ENCODE measurements at places on chromosomes 6 and 20. TPM values are rescaled to one million over a fixed set of nuclear protein-coding genes. Genes with fewer than 3 reads are reported as not detected.

GRCh38 chr6:121460170-121460569 is 24.7 kb downstream of the GJA1 start:
- no peak for DNase-seq

HLA-DQA2 gene
- 4.9 TPM for total RNA-seq

PRSS35 gene
- total RNA-seq: not detected

DEF6 gene
- 194 TPM for total RNA-seq

DNA sequence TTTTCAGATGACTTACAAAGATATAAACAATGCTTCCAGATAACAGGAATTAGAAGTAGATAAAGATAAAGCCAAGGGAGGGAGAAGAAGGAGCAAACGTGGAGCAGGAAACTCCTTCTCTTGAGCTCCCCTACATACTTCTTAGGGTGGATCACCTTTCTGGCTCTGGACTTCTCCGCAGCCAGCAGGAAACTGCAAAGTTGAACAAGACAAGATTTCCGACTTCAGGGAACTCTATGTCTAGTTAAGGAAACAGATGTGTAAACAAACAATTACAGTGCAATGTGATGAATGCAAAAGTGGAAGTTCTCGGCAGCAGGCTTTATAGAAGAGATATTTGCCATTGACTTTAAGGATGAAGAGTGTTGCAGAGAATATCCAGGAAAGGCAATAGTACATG is 134.0 kb upstream of the MARCKS start:
- no peak for DNase-seq

GRCh38 chr6:139367810-139368351 is 6.6 kb downstream of the CITED2 start:
- no peak for DNase-seq

LPA gene
- total RNA-seq: not detected

- DNase-seq: no peak
Measured at GRCh38 chr6:130760006-130760405, 67.2 kb upstream of the SMLR1 start.

DNA sequence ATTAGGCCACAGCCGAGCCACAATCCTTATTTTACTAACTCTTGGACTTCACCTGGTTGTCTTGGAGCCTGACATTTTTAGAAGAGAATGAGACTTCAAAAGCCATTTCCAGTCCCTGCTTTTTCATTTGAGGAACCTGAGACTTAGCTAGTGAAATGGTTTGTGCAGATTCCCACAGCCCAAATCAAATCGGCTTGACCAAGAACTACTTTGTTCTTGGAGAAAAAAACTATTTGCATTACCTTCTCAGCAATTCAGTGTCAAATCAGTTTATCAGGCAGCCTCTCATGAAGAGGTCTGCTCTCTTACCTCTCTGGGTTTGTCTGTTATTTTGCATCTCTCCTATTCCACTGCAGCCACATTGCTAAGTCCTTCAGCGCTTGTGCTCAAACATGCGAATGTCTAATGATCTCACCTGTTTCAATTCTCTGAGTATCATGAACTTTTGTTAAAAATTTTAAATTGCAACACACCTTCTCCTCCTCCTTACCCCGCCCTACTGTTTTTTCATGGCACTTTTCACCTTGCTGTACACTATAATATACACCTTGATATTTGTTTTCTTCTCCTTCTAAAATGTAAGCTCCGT is 573 bp upstream of the IFNGR1 start:
- DNase-seq: no peak

- DNase-seq: no peak
Measured at GRCh38 chr6:33279257-33279695, 2.4 kb downstream of the B3GALT4 start.

DNA sequence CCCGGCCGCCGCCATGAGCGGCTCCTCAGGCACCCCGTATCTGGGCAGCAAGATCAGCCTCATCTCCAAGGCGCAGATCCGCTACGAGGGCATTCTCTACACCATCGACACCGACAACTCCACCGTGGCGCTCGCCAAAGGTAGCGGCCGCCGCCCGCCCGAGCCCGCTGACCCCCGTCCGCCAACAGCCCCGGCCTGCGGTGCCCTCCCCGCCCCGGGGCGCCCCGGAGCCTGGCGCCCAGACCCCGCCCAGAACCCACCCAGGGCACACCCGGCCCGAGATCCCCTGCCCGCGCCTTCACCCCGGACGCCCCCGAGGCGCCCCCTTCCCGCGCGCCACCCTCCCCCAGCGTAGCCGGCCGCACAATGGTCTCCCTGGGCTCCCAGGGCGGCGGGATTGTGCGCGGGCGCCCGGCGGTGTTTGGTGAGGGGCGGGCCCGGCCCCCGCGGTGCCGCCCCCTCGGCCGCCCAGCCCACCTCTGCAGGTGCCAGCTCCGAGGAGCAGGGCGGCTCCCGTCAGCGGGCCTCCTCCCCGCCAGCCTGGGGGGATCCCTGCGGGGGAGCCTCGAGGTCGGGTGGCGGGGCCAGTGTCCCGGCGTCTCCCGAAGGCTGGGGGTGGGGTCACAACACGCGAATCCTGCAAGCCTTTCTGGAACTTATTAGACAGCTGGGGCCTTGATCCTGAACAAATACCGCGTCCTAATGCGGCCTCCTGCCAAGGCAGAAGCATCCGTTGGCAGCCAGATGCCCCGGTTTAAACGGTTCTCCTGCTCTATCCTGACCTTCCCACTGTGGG is 577 bp downstream of the LSM14B start:
- DNase-seq: peak; percentile 54

DNA sequence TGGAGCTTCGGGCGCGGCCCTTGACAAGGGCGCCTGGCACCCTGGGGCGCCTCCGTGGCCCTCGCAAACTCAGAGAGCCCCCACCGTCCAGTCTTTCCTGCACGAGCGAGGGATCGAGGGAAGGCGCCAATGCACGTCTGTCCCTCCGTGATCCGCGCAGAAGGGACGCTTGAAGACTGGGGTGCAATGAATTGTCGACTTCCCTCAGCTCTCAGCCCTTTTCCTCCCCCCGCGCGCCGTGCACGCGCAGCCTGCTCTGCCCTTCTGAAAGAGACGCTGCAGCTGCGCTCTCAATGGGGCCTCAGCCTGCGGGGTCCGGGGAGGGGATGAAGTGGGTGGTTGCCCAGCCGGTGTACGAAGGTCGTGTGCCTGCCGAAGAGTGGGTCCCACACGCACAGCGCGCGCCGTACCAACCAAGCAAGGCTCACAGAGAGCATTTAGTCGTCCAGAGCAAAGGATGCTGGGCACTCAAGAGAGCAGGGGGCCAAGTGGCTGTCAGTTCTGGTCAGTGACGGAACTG is 5.5 kb upstream of the SOX4 start:
- peak; percentile 52 for DNase-seq
